ENCODE measurements at places on chromosomes 16 and 17.

DNA sequence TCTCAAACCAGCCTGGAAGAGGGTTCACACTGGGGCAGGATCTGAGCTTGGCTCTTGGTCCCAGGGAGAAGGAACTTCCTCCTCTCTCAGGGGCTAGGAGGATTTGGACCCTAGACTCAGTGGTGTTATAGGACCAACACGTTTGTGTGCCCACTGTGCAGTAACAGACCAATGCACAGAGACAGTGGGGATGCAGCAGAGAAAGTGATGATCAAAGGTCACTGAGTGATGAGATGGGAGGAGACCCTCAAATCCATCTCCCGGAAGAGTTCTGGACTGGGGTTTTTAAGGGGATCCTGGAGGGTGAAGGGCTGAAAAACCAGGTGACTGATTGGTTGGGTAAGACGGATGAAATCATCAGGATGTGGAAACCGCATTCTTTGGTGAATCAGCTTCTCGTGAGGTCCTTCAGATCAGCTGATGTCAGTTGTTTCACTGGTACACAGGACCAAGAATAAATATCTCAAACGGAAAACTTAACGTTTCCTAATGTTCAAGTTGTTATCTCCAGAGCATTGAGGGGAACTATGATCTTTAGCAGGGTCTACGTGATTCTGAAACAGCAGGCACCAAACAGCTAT, 3.3 kb upstream of the VAC14 start:
- no peak for DNase-seq

DNA sequence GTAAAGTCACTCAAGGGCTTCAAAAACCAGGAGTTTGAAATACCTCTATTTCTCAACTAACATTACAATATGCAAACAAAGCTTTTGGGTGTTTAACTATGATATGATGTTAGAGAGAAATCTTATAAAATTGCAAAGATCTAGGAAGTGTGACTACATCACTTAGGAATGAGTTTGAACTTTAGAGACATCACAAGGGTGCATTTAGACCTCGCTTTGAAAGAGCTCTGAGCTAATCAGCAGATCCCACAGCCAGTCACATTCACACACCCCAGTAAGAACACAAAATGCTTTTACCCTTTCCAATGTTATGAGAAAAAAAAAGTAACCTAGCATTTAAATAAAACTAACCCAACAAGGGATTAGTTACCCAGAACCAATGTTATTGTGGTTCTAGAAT, 45.2 kb downstream of the HYDIN start:
- DNase-seq, result no peak

DNA sequence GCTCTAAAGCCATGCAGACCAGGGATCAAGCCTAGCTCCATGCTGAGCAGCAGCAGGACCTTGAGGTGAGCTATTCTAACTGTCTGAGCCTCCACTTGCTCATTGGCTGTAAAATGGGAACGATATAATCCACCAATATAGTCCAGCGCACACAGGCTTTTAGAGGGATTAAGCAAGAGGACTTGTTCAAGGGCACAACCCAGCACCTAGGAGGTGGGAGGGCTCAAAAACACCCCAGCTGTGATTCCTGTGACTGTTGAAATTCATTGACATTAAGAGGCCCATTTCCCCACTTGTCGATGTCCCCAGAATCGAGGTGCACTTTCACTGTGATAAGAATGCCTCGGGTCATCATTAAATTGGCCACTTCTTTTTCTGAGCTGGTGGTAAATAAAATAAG, 4.1 kb downstream of the USH1G start:
- DNase-seq, result no peak

- DNase-seq, result no peak
Measured at GRCh38 chr16:49620158-49620868, 235.6 kb downstream of the ZNF423 start.

GRCh38 chr17:55116440-55116914, 147.9 kb downstream of the STXBP4 start:
- no peak for DNase-seq

- no peak for DNase-seq
Measured at GRCh38 chr17:59907467-59907866, 14.5 kb downstream of the RPS6KB1 start.

- no peak for DNase-seq
Measured at GRCh38 chr16:81553814-81554675, 109.4 kb downstream of the CMIP start.

GRCh38 chr17:60538726-60539125, 12.7 kb upstream of the APPBP2 start:
- no peak for DNase-seq

DNA sequence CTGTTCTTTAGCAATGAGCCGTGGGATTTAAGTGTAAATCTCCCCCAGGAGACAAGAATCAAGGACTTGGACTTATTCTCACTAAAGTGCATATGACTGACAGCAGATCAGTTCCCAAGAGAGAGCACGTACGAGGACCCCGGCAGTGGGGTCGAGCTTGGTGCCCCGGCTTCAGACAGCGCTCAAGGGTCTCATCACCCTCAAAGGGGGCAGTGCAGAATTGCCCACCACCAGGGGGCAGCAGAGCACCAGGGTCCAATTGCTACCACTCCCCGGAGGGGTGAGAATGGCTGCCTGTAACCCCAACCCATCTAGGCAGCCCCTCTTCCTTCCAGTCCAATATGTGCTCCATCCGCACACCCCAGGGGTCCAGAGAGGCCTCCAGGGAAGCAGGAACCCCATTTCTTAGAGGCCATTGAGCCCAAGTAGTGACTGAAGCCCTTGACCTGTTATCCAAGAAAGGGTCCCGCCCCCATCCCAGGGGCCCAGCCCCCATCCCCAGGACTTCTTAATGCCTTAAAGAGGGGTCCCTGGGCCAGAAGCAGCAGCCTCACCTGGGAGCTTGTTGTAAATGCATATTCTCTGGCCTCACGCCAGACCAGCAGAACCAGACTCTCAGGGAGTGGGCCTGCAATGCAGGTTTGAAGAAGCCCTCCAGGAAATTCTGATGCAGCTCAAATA, 86.1 kb downstream of the ZDHHC7 start:
- DNase-seq, result peak; percentile 36

- no peak for DNase-seq
Measured at GRCh38 chr17:32529604-32530003, 42.8 kb downstream of the CDK5R1 start.

All from dorsolateral prefrontal cortex (tissue), 122 donors.